Activated naive CD4-positive, alpha-beta T cell treated with Interleukin-2 at 50 U/mL for 16 hours (primary cell): ENCODE measurements at places on chromosomes 16 and 17.
A peak's percentile ranks its signal among the peaks of the same experiment; 100 is the strongest.

- no peak for DNase-seq
Measured at GRCh38 chr16:56907401-56907800, 24.5 kb upstream of the HERPUD1 start.

GRCh38 chr17:76501018-76501826, at the start of gene RHBDF2:
RHBDF2 (minus strand) TSS chr17:76501423; CDS start chr17:76481524, 19,899 bp downstream.
- peak; percentile 96 for DNase-seq

DNA sequence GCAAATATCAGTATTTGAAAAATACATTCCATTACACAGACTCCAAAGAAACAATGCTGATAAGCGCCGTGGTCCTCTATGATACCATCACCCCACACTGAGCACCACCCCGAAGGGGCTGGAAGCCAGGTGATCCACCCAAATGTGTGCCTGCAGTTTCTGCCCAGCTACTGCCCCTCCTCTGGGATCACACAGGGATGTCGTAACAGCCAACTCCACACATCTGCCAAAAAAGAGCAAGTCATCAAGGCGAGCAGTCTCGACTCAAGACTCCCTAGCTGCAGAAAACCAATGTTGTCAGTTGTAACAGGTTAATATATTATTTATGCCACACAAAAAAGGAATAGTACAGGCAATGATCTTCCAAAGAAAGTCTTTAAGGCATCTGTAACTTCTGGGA, 21.0 kb downstream of the CYB5D2 start:
- DNase-seq: no peak

GRCh38 chr16:49019081-49019633, 262.5 kb downstream of the CBLN1 start:
- no peak for DNase-seq

- DNase-seq: no peak
Measured at GRCh38 chr16:31094088-31094423, 541 bp downstream of the VKORC1 start.

DNA sequence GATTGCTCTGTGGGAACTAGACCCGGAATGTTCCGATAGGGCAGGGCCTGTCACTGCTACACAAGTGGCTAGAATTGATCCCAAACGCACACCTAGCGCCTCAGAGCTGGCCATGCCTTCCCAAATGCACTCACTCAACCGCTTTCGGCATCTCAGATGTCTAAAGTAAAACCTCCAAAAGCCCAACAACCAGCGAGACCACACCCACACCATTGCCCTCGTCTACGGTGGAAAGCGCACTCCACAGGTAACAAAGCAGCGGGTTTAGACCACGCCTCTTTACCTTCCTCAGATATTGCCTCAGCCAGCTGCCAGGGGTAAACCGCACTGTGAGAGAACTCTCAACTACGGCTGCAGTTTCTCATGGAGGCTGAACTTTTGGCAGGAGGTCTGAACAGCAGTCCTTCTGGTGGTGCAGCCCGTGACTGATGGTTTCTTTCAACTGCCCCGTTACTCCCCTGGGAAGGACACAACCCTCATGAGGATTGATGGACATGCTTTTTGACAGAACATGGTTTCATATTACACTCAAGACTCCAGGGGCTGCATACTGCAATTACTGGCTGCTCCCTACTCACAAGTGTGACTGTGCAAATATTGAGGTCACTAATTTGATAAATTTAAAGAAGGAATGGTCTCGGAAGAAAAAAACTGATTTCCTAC, 34.5 kb downstream of the USP7 start:
- no peak for DNase-seq

DNA sequence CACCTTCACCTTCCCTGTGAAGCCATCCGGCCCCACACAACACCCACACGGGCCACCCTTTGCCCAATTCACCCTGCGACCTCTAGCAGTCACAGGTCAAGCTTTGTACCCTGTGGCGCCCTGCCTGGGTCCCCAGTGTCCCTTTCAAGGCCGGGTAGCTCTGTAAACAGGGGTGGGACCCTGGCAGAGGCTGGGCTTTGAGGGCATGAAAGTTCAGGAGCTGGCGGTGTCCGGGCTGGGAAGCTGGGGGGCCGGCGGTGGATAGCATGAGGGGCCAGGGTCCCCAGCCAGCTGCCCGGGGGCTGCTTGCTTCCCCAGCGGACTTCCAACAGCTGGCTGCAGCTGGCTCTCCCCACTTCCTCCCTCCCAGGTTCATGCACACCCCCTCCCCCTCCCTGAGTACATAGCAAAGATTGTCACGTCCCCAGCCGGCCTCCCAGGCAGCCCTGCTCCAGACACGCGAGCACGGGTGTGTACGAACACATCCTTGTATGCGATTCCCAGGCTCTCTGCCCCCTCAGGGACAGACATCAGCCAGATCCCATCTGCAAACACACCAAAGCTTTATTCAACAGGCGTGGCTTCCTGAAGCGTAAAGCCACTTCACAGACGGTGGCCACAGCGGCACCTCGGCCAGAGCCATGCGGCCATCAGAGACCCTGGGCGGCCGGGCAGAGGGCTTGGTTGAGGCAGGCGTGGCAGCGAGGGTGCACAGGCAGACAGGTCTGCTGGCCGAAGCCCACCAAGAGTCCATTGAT, 8.2 kb downstream of the NTHL1 start:
- DNase-seq: no peak

- DNase-seq: no peak
Measured at GRCh38 chr16:74568961-74569631, 37.8 kb downstream of the GLG1 start.

- no peak for DNase-seq
Measured at GRCh38 chr17:27746881-27747280, 53.4 kb downstream of the NOS2 start.

DNA sequence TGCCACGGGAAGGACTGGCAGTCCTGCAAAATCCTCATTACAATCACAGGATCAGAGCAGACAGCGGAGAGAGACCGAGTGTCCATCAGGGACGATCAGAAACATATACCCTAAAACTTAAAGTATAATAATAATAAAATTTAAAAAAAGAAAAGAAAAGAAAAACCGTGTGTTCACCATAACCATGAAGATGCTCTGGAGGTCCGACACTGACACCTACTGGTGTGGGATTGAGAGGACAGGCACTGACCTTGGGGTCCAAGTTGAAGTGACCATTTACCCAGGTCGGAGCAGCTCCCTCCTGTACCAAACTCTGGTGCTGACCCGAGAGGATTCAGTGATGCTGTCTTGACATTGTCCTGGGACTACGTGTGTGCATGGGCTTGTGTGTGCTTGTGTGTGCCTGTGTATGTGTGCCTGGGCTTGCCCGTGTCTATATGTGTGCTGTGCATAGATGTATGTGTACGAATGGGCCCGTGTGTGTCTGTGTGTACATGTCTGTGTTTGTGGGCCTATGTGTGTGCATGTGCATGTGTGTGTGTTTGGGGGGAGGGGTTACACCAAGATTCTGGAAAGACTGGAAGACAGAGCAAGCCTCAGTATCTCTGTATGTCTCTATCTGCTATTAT, 10.0 kb upstream of the CD300LD start:
- peak; percentile 19 for DNase-seq

DNA sequence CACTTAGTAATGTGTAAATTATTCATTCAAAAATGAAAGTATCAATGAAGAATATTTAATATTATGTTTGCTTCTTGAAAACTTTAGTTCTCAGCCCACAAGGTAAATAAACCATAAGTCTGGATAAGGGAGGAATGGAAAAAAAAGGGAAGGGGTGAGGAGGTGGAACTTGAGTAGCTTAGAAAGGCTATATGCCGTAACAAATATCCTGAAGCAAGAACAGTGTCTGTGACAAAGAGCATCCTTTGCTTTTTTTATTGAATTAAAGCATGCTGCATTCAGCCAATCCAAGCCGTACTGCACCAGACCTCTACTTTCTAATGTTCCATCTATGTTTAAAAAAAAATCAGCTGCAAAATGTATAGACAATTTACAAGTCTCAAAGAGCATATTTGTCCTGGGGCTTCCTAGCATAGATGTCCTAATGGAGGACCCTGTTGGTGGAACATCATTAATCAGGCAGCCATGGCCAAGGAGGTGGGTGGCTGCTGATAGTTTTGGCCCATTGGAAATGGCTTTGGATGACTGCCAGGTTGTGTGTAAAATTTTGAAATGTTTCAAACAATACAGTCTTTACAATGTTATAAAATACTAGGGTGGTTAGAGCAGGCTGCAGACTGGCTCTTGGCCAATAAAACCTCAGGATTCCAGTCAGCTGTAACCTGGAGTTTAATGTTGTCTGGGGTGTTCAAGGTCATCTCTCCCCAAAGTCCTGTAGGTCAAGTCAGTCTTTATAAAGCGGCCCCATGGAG, 895.8 kb upstream of the SOX9 start:
- DNase-seq: no peak

DNA sequence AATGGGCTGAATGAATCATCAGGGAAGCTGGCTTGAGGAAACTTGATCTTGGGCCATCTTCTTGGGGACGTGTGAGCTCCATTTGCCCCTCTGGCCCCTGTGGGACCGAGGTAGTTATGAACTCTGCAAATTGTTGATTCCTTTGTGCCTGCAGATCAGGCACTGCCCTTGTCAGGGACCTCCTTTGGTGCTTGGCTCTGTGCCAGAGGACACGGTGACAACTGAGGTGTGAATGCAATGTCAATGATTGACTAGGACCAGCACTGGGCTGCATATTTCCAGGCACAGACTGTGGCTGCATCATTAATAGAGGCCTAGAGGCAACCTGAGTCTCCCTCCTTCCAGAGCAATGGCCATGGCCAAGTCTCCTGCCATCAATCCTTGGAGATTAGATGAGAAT, 23.8 kb downstream of the PDILT start:
- DNase-seq: no peak

- DNase-seq: no peak
Measured at GRCh38 chr17:65198653-65199382, 61.6 kb downstream of the RGS9 start.

DNA sequence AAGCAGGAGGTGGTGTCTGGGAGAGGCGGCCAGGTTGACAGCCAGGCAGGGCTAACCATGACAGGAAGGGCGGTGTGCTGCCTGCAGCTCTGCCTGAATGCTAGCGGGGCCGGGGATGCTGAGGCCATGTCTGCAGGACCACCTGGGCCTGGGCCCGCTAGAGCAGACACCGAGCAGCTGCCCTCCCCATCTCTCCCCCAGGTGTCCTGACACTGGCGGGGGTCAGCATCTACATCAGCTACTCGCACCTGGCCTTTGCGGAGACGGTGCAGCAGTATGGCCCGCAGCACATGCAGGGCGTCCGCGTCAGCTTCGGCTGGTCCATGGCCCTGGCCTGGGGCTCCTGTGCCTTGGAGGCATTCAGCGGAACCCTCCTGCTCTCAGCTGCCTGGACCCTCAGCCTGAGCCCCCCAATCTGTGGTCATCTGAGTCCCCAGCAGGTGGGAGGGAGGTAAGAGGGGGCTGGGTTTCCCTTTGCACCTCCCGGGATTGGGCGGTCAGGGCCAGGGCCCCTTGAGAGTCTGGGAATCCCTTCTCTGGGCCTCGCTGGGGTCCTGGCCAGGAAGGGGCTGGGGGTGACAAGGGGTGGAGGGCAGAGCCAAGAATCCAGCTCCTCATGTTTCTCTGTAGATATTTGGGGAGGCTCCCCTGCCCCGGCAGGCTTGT, 7.5 kb downstream of the TMEM235 start:
- DNase-seq: no peak

DNA sequence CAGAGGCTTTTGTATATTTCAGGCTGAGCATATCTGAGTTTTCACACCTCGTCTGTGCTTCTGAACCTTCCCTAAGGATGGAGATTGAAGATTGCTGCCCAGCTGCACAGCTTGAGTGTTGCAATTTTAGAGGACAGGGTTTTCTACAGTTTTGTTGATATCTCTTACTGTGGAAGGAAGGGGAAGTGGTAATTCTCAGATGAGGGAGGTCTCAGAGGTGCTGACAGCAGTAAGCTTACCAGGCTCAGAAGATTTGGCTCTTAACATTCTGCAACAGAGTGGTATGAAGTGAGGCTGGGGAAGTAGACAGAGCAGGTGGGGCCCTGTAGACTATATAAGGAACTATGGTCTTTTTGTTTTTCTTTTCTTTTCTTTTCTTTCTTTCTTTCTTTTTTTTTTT, 45.8 kb upstream of the ARHGAP17 start:
- no peak for DNase-seq

DNA sequence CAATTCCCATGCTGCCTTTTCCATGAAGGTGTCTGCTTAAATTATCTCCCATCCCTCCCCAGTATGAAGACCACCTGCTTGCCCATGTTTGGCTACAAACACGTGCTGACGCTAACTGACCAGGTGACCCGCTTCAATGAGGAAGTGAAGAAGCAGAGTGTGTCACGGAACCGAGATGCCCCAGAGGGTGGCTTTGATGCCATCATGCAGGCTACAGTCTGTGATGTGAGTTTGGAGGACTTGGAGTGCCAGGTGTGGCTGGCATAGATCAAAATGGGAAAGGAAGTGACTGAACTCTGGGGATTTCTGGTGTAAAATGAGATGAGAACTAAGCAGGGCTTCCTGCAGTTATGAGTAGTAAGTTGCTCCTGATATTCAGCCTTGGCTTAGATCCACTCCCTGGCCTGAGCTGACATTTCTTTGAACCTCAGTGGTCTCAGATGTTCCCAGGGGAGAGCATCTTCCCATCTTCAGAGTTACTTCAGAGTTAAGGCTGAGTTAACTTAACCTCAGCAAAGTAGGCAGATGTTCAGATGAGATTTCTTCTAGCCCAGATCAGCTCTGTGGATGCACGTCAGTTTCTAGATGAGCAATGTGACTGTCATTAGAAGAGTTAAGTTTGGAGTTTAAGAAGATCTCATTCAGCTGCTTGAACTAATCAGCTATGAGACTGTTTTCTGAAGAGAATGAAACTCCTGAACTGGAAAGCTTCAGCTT, 32.7 kb downstream of the ITGB3 start:
- no peak for DNase-seq

DNA sequence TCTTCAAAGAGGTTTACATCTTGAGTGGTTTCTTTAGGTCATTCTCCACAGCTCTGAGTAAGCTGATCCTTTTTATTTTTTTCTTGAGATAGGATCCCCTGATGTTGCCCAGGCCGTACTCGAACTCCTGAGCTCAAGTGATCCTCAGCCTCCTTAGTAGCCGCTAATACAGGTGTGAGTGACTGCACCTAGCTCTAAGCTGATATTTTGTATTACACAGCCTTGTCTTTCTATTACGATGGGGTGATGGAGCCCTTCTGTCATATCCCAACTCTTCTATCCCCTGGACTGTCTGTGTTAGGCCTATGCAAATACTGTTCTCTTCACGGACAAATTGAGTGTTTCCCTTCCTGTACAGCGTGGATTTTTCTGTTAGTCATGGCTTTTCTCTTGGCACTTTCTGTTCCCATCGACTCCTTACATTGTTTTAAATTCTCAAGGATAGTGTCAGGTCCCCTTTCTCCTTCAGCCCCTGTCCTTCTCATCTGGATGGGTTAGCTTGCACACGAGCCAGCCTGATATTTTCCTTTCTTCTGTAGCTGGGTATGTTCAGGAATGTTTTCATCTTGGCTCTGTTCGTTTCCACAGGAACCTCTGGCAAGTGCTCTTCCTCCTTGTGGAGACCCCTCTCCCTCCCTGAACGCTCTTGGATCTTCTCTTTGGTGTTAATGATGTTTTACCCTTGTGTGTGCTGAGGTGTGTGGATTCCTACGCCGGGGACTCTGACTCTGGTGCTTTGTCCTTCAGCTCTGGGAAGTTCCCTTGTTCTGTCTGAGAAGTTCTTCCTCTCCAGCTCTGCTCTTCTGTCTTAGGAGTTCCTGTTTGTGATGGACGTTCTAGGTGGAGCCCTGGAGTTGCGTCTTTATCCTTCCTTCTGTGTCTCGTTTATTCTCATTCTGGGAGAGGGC, 2.3 kb downstream of the BANP start:
- no peak for DNase-seq
